ENCODE measurements at places on chromosomes 12 and 14.

- no peak for DNase-seq
Measured at GRCh38 chr14:53792909-53793308, 163.7 kb downstream of the BMP4 start.

DNA sequence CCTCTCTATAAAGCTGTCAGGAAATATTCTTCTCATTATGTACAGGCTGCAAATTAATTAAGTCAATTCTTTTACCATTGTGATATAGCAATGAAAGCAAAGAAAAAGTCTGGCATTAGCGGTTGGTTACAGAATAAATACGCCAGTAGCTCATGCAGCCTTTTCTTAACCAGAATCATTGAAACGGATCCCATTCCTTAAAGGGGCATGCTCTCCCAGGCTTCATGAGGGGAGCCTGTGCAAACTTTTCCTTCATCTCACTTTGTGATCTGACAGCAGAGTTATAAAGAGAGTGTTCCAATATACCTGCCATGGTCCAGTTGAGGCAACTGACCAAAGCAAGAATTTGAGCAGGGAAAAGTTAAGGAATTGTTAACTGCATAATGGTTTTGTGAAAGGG lies 337.7 kb downstream of the EMP1 start:
- no peak for DNase-seq

DNA sequence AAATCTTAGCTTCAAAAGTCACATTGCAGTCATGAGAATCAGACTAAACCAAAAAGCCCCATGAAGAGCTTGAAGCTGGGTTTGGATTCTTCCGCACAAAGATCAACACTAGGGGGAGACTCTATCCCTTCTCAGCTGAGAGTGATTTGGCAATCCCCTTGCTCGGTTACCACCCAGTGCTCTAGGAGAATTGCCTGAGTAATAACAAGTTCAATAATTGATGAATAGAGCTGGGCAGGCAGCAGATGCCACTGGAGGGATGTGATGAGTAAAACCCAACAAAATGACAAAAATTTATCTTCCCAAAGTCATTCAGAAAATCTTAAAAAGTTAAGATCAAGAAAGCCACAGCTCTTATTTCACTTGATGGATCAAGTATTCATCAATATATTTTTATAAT lies 185.6 kb upstream of the ARID2 start:
- DNase-seq, result peak; percentile 76

DNA sequence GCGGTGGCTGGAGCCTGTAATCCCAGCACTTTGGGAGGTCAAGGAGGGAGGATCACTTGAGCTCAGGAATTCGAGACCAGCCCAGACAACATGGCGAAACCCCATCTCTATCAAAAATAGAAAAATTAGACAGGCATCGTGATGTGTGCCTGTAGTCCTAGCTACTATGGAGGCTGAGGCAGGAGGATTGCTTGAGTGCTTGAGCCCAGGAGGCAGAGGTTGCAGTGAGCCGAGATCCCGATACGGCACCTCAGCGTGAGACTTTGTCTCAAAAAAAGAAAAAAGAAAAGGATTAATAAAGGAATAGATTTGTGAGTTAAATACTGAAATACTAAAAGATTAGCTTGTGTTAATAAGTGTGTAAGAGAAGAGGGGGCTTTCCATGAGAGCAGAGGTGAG lies 29.4 kb downstream of the RPGRIP1 start:
- no peak for DNase-seq

- peak; percentile 47 for DNase-seq
Measured at GRCh38 chr12:55068416-55069010, 48.7 kb downstream of the NEUROD4 start.

DNA sequence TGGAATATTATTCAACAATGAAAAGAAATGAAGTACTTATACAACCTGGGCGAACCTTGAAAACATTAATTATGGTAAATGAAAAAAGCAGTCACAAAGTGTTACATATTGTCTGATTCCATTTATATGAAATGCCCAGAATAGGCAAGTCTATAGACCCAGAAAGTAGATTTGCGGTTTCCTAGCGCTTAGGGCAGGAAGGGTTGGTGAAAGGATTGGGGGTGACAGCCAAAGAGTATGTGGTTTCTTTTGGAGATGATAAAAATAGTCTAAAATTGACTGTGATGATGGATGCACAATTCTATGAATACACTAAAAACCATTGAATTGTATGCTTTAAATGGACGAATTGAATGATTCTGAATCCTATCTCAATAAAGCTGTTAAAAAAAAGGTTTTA lies 55.8 kb downstream of the RESF1 start:
- DNase-seq, result no peak

GRCh38 chr14:90819734-90820393 lies 3.6 kb upstream of the TTC7B start:
- no peak for DNase-seq

- no peak for DNase-seq
Measured at GRCh38 chr12:47139000-47139681, 59.4 kb upstream of the AMIGO2 start.

DNA sequence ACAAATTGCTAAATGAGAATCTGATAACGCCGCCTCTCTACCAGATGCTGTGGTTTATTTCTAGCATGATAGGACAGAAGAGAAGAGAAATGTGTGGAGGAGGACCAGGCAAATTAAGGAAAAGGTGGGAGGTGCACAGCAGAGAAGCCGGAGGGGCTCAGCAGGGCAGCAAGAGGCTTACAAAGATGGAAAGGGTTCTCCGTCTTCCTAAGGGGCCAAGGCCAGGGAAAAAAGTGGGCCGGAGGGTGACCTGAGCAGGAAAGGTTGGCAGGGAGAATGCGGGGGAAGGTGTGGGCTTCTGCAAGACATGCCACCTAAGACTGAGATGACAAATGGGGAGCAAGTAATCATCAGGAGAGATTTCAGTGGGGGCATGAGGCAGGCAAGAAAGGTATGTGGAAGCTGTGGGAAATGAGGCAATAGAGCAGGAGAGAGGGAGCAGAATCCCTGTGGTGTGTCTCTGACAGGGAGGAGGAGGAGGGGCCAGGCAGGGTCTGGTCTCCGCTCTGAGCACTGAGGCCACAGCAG lies 18.7 kb downstream of the MANSC1 start:
- no peak for DNase-seq

All from EL (cell line).